GM12864 (cell line): ENCODE measurements at places on chromosomes 1 and 21.

- no peak for DNase-seq
Measured at GRCh38 chr1:214006845-214007244, 19.1 kb downstream of the PROX1 start.

GRCh38 chr1:194068446-194069167, 882.2 kb upstream of the B3GALT2 start:
- no peak for DNase-seq

DNA sequence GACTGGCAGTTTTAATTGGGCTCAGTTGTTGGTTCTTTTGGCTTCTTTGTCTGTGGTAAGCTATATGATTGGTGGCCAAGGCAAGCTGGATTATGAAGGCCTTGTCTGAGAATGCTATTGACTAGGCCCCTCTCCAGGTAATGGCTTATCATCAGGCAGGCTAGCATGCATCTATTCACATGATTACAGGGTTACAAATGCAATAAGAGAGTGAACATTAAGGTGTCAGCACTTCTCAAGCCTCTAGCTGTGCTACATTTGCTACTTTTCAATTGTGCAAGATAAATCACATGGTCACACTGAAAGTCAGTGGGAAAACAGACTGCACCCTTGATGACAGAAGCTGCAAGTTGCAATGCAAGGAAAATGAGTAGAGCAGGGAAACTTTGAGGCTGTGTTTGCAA, 550.9 kb upstream of the TMPRSS15 start:
- no peak for DNase-seq

DNA sequence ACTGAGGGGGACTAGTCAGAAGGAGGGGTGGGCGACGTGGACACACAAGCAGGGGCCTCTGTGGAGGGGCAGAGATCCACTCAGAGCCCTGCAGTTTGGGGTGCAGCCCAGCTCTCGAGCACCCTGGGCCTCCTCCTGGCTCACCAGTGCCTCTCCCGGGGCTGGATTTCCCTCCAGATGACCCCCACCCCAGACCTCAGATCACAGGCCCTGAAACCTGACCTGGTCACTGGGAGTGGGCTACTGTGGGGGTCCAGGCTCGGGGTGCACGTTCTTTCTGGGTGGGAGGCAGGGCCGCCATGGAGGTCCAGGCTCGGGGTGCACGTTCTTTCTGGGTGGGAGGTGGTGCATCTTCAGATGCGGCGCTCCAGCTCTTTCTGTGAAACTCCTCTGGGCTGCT, 10.3 kb upstream of the LHX4 start:
- DNase-seq, result no peak

DNA sequence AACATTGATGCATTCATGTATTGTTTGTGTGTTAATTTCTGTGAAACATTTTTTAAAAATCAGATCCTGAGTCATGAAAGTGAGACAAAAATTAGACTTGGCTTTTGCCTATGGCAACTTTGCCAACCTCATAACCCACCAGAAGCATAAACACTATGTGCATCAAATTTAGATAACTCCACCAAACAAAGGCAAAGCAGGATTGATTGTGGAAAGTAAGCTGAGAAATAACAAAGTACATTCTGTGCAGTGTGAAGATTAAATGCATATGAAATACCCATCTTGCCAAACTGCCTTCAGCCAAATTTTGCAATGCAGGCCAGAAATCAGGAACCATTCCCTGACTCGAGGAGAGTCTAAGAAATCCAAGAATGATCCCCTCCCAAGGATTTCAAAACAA, 493.4 kb downstream of the AJAP1 start:
- DNase-seq, result no peak

GRCh38 chr1:40383488-40384412, 10.2 kb downstream of the SMAP2 start:
- DNase-seq, result no peak

DNA sequence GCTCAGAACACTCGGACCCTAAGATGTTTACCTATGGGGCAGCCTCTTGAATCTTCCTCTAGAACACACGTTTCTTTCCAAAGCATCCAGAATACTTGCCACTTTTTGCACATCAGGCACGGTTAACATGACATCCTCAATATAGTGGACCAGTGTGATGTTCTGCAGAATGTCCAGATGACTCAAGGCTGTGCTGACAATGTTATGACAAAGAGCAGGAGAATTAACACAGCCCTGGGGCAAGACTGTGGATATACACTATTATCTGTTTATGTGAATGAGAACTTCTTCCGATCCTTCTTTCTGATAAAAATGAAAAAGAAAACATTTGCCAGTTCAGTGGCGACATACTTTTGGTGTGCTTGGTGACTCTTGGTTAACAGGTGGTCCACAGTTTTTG, 154.3 kb downstream of the PDE4B start:
- no peak for DNase-seq

DNA sequence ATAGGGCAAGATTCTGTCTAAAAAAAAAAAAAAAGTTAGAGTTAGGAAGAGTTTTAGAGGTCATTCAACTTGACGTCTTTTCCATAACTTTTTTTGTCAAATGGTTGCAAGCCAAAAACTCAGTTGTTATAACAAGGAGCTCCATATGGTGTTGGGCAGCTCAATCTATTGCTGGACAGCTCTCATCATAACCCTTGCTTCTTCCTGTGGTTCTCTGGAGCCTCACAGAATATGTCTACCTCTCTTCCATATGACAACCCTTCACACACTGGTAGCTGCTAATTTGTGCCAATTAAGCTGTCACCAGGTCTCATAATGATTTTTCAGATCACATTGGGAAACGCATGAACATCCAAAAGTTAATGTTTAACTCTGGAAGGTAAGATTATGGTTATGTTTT, 57.8 kb upstream of the SLC16A1 start:
- no peak for DNase-seq

DNA sequence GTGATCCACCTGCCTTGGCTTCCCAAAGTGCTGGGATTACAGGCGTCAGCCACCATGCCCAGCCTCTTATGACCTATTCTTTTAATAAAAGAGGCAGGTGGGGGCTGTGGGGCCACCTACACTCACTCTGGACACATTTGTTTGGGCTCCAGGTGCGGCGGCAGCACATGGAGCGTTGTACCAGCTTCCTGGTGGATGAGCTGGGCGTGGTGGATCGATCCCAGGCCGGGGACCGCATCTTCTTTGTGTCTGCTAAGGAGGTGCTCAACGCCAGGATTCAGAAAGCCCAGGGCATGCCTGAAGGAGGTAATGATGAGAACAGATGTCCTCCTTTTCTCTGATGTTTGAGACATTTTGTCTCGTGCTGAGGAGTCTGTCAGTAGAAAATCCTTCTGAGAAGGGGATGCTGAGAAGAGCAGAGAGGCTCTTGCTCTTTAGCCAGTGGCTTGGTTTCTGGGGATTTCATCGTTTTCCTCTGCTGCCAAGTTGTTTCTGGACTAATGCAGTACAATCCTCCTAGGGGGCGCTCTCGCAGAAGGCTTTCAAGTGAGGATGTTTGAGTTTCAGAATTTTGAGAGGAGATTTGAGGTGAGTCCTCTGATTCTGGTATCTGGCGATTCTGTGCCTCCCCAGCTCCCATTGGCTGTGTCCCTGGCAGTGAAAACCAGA, 17.9 kb upstream of the MIIP start:
- DNase-seq, result no peak

DNA sequence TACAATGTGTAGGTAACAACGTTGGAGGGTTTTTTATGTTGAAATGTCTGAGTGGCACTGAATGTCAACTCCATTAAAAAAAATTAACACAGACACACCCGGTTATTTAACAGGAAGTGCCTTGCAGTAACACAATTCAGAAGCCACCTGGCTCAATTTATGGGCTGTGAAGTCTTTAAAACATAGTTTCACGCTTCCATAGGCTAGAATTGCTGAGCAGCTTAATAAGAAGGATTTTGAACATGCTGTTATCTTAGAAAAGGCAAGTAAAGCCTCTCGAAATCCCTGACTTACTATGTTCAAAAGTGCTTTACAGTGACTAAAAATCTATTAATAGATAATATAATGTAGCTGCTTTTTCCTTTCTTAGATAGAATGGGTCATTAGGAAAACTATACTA, 19.7 kb downstream of the SRSF4 start:
- DNase-seq, result no peak
